CD8-positive, alpha-beta memory T cell (primary cell): ENCODE measurements at places on chromosomes 4 and X.

DNA sequence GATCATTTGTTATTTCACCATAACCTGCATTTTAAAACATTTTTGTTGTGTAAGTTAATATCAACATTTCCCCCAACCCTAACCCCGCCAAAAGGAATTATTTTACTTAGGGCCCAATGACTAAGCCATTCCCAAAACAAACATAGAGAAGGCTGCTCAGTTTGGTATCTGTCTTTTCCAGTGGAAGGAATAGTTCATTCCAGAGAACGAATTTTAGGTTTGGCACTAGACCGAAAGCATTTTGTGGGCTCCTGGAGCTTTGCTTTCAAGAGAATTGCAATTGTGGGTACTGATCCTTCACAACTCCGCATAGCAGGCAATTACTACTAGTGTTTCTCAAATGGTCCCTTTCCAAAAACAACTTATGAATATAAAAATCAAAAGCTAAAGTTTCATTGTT is 226.7 kb upstream of the MAD2L1 start:
- no peaks in the 10 kb centered on the region for H3K36me3 ChIP-seq
- H3K27me3 ChIP-seq: no peaks in the 10 kb centered on the region
- DNase-seq: no peak
- H3K4me1 ChIP-seq: no peaks in the 10 kb centered on the region
- no peak overlapping the region for H3K27ac ChIP-seq
- H3K4me3 ChIP-seq: no peak overlapping the region

- DNase-seq: no peak
- H3K4me3 ChIP-seq: no peak overlapping the region
- no peaks in the 10 kb centered on the region for H3K4me1 ChIP-seq
- no peaks in the 10 kb centered on the region for H3K36me3 ChIP-seq
- no peak overlapping the region for H3K27ac ChIP-seq
Observed at GRCh38 chr4:155748039-155748438, 10.8 kb upstream of the GUCY1B1 start.

GRCh38 chrX:123173833-123174232 is 10.2 kb upstream of the GRIA3 start:
- no peak overlapping the region for H3K4me3 ChIP-seq
- DNase-seq: no peak
- no peaks in the 10 kb centered on the region for H3K27me3 ChIP-seq
- H3K4me1 ChIP-seq: no peaks in the 10 kb centered on the region

- H3K27ac ChIP-seq: no peak overlapping the region
- no peak for DNase-seq
- H3K36me3 ChIP-seq: no peaks in the 10 kb centered on the region
- peak overlapping the region; percentile 46 for H3K4me3 ChIP-seq
Observed at GRCh38 chr4:6268650-6269615, 717 bp upstream of the WFS1 start.

DNA sequence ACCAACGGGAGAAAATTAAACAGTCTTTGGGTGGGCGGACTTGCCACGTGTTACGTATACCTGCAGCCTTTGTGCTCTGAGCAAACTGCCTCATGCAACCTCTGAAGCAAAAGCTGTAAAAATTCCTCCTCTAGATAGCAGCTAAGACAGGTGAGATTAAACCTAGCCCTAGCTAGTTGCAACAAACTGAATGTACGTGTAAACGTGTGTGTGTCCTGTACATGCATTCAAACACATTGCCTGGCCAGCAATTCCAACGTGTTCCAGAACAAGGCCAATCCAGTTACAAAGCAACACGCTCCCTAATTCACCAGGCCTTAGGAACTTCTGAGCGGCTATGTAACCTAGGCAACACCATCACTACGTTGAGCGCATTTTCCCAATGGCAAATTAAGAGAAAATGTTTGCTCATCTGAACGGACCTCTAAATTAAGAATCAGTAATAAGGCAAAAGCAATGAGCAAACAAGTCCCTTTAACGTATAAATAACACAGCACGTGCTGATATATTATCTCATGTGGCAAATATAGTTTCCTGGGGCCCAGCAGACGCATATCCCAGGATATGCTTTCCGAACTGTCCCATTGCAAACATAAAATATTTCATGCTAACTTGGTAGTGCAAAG is 792 bp downstream of the PPID start:
- H3K4me1 ChIP-seq: peaks cover 16% of the 10 kb centered on the region
- peaks cover 5% of the 10 kb centered on the region for H3K36me3 ChIP-seq
- H3K27me3 ChIP-seq: no peaks in the 10 kb centered on the region
- H3K27ac ChIP-seq: peak overlapping the region; percentile 91

GRCh38 chr4:181507938-181508337 is 735.3 kb upstream of the TENM3 start:
- no peaks in the 10 kb centered on the region for H3K36me3 ChIP-seq
- no peak for DNase-seq
- no peak overlapping the region for H3K27ac ChIP-seq
- H3K4me3 ChIP-seq: no peak overlapping the region

DNA sequence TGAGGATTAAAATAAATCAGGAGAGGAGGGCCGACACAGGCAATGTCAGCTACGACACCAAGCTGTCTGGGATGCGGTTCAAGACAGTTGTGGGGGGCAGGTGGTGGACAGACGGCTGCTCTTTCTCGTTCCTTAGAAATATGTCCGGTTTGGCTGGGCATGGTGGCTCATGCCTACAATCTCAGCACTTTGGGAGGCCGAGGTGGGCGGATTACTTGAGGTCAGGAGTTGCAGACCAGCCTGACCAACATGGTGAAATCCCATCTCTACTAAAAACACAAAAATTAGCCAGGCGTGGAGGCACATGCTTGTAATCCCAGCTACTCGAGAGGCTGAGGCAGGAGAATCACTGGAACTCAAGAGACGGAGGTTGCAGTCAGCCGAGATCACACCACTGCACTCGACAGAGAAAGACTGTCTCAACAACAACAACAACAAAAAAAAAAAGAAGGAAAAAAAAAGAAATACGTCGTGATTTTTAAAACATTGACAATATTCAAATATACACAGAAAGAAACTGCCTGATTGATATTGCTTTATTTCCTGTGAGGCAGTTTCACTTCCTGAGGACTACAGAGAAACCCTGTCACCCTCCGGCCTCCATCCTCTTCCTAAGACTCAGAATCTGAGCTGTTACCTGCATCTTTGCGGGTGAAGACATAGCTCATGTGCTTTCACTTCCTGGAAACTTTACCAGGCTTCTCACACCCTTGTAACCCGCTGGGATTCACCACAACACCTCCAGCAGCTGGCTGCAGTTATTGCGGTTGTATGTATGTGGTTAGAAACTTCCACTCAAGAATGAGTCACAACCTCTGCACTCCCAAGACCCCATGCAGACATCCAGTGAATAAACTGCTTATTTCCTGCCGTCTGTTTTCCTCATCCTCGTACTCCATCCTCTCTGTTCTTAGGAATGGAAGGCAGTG is 63.8 kb upstream of the STS start:
- peak; percentile 32 for DNase-seq
- no peaks in the 10 kb centered on the region for H3K36me3 ChIP-seq
- H3K27me3 ChIP-seq: no peaks in the 10 kb centered on the region
- peaks cover 32% of the 10 kb centered on the region for H3K4me1 ChIP-seq
- H3K4me3 ChIP-seq: no peak overlapping the region
- H3K27ac ChIP-seq: no peak overlapping the region

DNA sequence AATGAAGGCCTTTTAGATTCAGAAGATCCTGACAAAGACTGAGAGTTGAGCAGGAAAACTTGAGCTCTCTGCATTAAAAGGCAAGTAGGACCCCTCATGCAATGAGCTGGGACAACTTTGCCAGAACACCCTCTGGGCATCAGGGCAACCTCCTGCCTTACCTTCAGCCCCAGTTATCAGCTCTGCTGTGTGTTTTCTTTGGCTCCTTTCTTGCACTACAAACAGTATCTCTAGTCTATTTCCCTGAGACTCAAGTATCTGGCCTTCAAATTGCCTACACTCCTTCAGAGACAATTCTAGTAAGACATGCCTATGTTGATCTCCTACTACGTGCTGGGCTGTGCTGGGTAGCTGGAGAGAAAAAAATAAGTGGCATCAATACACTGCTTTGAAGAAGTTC is 192.2 kb downstream of the MID1IP1 start:
- H3K4me3 ChIP-seq: no peak overlapping the region
- no peak overlapping the region for H3K27ac ChIP-seq
- no peaks in the 10 kb centered on the region for H3K36me3 ChIP-seq
- H3K4me1 ChIP-seq: no peaks in the 10 kb centered on the region
- no peaks in the 10 kb centered on the region for H3K27me3 ChIP-seq

- no peak overlapping the region for H3K27ac ChIP-seq
- DNase-seq: no peak
- H3K36me3 ChIP-seq: no peaks in the 10 kb centered on the region
- H3K4me3 ChIP-seq: no peak overlapping the region
Observed at GRCh38 chr4:20313237-20314030, 61.7 kb downstream of the SLIT2 start.

DNA sequence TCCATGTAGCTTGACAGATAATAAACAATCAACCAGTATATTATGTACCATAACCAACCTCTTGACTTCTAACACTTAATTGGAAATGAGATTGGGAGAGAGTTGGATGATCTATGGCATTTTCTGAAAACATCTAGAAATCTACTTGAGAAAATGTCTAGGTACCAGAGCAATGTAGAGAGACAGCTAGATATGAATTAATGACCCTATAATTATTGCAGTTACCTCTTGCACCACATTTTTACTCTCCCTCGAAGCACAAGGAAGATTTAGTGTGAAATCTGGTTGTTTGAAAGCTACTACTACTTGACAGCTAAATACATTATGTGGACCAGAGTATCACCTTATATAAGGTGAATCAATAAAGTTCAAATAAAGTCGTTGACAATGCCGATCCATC is 1534.4 kb upstream of the IGFBP7 start:
- DNase-seq: no peak
- H3K4me3 ChIP-seq: no peak overlapping the region
- no peaks in the 10 kb centered on the region for H3K27me3 ChIP-seq
- no peak overlapping the region for H3K27ac ChIP-seq
- no peaks in the 10 kb centered on the region for H3K36me3 ChIP-seq

- no peaks in the 10 kb centered on the region for H3K36me3 ChIP-seq
- no peak overlapping the region for H3K27ac ChIP-seq
- no peaks in the 10 kb centered on the region for H3K27me3 ChIP-seq
Observed at GRCh38 chr4:153215921-153216320, 11.7 kb downstream of the TRIM2 start.

DNA sequence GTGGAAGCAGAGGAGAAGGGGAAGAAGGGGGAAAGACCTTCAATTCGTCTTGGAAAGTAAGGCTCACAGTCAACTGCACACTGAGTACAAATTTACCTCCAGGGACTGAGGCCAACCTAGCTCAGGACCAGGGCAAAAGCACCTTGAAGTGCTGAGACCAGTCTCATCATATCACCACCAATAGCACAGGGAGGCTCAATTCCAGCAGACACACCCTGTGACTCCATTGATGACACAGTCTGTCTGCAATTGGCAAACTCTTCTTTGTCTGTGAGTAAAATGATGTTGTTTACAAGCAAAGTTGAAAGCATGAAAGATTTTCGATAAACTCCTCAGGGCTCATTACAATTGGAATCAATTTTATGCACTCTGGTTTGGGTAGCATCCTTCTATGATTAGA is 32.3 kb downstream of the TRIML1 start:
- no peaks in the 10 kb centered on the region for H3K36me3 ChIP-seq
- H3K4me1 ChIP-seq: no peaks in the 10 kb centered on the region
- H3K4me3 ChIP-seq: no peak overlapping the region
- H3K27me3 ChIP-seq: no peaks in the 10 kb centered on the region
- no peak overlapping the region for H3K27ac ChIP-seq
- DNase-seq: no peak

DNA sequence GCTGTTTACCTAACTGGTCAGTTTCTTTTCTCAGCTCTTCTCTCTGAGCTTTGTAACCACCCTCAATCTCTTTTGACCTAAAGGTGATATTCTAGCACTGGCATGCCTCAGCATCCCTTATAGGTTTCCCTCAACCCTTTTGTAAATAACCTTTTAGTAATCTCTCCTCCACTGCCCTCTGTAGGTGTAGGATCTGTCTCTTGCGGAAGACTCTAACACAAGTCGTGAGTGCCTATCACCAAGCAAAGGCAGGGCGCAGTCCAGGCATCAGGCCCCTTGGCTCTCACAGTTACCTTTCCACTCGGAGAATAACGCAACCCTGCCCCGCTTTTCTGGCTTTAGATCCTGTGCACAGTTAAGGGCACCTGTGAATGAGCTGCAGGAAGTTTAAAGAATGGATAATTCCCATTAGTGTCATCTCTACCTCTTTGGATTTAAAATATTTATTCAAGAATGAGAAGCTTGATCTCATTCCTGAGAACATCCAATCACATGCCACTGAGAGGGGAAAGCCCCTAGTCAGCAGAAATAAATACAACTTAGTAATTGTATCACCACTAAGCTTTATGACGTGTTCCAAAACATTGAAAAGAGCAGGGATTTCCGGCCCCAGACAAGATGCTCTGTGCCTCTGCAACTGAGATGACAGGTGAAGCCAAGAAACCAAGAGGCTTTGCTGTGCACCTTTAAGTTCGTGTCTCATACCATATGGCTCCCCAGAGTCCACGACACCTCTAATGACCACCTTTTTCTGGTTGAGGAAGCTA is 58.8 kb downstream of the SPINK2 start:
- no peaks in the 10 kb centered on the region for H3K36me3 ChIP-seq
- no peak overlapping the region for H3K27ac ChIP-seq
- H3K4me3 ChIP-seq: no peak overlapping the region
- H3K4me1 ChIP-seq: peaks cover 15% of the 10 kb centered on the region
- no peaks in the 10 kb centered on the region for H3K27me3 ChIP-seq
- DNase-seq: peak; percentile 12

GRCh38 chrX:118239178-118239870 is 106.6 kb upstream of the WDR44 start:
- H3K4me3 ChIP-seq: no peak overlapping the region
- H3K4me1 ChIP-seq: no peaks in the 10 kb centered on the region
- H3K27me3 ChIP-seq: no peaks in the 10 kb centered on the region
- DNase-seq: no peak
- H3K36me3 ChIP-seq: no peaks in the 10 kb centered on the region

GRCh38 chr4:40434126-40434687 is 99.1 kb downstream of the CHRNA9 start:
- peaks cover 45% of the 10 kb centered on the region for H3K4me1 ChIP-seq
- no peak for DNase-seq
- no peak overlapping the region for H3K27ac ChIP-seq
- H3K27me3 ChIP-seq: no peaks in the 10 kb centered on the region
- no peak overlapping the region for H3K4me3 ChIP-seq

- H3K4me3 ChIP-seq: no peak overlapping the region
- no peaks in the 10 kb centered on the region for H3K27me3 ChIP-seq
- H3K36me3 ChIP-seq: no peaks in the 10 kb centered on the region
- H3K4me1 ChIP-seq: peaks cover 7% of the 10 kb centered on the region
Observed at GRCh38 chr4:70802928-70803580, 36.6 kb downstream of the GRSF1 start.

DNA sequence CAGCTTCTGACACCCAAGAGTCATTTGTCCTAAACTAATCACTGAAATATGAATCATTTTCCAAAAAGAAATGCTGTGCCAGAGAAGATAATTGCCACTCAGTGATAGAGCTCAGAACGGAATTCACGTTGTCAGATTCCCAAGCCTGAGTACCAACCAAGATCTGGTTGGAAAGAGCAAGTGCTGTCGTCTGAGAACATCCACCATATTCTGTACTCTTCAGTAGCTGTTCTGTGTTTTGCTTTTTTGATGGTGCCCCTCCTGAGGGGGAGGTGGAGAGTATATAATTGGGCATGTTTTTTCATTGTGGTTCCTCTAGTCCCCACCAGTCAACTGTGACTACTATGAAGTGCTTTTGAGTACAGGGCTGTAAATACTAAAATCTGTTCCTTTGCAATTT is 13.2 kb downstream of the RUFY3 start:
- H3K36me3 ChIP-seq: no peaks in the 10 kb centered on the region
- H3K27me3 ChIP-seq: no peaks in the 10 kb centered on the region
- H3K4me1 ChIP-seq: peaks cover 50% of the 10 kb centered on the region
- peak overlapping the region; percentile 66 for H3K4me3 ChIP-seq
- H3K27ac ChIP-seq: peak overlapping the region; percentile 60
- DNase-seq: no peak
